ENCODE measurements at places on chromosomes 13 and 19. TPM values are rescaled to one million over a fixed set of nuclear protein-coding genes. Genes with fewer than 3 reads are reported as not detected.

Gene IRS2
- total RNA-seq: 24.1 TPM

Gene PLEKHJ1
- total RNA-seq: 22.2 TPM

DNA sequence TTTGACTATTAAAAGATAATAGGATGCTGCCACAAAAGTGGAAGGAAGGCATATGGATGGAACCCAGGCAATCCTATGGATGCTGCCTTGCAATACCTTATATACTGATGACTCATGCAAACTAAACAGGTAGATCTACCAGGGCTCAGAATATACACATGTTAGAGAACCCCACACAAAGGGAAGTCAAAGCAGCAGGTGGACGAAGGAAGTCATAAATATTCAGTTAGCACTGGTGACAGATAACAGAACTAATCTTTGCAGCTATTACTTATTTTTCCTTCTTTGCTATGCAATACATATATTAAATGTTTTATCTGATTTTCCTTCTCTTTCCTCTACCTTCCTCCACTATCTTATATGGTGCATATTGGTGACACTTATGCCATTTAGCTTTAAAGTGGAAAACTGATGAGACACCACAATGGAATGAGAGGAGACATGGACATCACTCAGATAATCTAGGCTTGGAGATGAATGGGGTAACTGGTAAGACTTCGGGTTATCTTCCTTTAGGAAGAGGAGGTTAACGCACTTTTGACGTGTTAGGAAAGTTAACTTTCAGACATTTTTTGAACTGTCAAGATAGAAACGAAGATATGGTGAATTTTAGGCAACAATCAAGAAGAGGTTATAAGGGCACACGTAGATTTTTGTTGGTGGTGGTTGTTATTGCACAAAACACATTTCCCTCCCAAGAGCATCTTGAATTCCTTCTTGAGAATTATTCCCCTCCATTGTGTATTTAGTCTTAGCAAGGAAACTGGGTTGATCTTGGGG is 39.8 kb upstream of the MBNL2 start:
- no peak overlapping the region for H3K27ac ChIP-seq
- no peaks in the 10 kb centered on the region for H3K4me1 ChIP-seq
- H3K4me3 ChIP-seq: no peak overlapping the region
- no peaks in the 10 kb centered on the region for H3K27me3 ChIP-seq

- H3K36me3 ChIP-seq: no peaks in the 10 kb centered on the region
- DNase-seq: peak; percentile 88
- peak overlapping the region; percentile 61 for H3K27ac ChIP-seq
These were observed 347.2 kb downstream of the ZNF536 start for GRCh38 chr19:30719189-30719998.

Gene CEACAM6
- 16.2 TPM for total RNA-seq

GRCh38 chr19:3631053-3631861 is 4.7 kb upstream of the CACTIN start:
- H3K27me3 ChIP-seq: no peaks in the 10 kb centered on the region
- H3K4me3 ChIP-seq: no peak overlapping the region
- peaks cover 7% of the 10 kb centered on the region for H3K4me1 ChIP-seq
- no peaks in the 10 kb centered on the region for H3K36me3 ChIP-seq
- H3K27ac ChIP-seq: no peak overlapping the region

Gene HSD17B14
- not detected for total RNA-seq

GRCh38 chr19:3186891-3187661 is 1.3 kb downstream of the NCLN start:
- H3K4me3 ChIP-seq: peak overlapping the region; percentile 87
- H3K27ac ChIP-seq: no peak overlapping the region
- H3K27me3 ChIP-seq: no peaks in the 10 kb centered on the region
- no peak for DNase-seq
- H3K36me3 ChIP-seq: peaks cover 16% of the 10 kb centered on the region

GRCh38 chr13:110414283-110414682 is 107.2 kb downstream of the COL4A2 start:
- no peaks in the 10 kb centered on the region for H3K36me3 ChIP-seq
- peaks cover 6% of the 10 kb centered on the region for H3K4me1 ChIP-seq
- no peak for DNase-seq
- H3K27ac ChIP-seq: no peak overlapping the region
- no peaks in the 10 kb centered on the region for H3K27me3 ChIP-seq
- no peak overlapping the region for H3K4me3 ChIP-seq

DNA sequence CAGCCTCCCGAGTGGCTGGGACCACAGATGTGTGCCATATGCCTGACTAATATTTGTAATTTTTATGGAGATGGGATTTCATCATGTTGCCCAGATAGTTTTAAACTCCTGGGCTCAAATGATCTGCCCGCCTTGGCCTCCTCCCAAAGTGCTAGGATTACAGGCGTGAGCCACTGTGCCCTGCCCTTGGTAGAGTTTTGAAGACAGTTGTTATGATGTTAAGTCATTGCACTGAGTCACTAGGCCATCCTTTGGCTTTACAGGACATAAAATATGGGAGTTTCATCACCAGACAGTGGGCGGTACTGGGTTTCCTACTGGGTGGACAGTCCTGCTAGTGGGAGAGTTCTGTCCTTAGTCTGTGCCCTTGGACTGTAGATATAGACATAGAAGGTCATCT is 282.5 kb downstream of the ATP8A2 start:
- no peaks in the 10 kb centered on the region for H3K4me1 ChIP-seq
- H3K36me3 ChIP-seq: no peaks in the 10 kb centered on the region
- no peak for DNase-seq
- H3K27me3 ChIP-seq: no peaks in the 10 kb centered on the region
- H3K4me3 ChIP-seq: no peak overlapping the region

Gene GPR183
- 13.4 TPM for total RNA-seq

Gene GRIK5
- 74.1 TPM for total RNA-seq

Gene TMIGD2
- total RNA-seq: not detected

- no peaks in the 10 kb centered on the region for H3K36me3 ChIP-seq
- no peaks in the 10 kb centered on the region for H3K27me3 ChIP-seq
These were observed 67.1 kb downstream of the RASA3 start for GRCh38 chr13:114065141-114065925.

GRCh38 chr13:83895994-83896580 is 13.8 kb upstream of the SLITRK1 start:
- H3K4me3 ChIP-seq: no peak overlapping the region
- no peaks in the 10 kb centered on the region for H3K27me3 ChIP-seq
- H3K27ac ChIP-seq: no peak overlapping the region

- no peaks in the 10 kb centered on the region for H3K4me1 ChIP-seq
- no peak overlapping the region for H3K27ac ChIP-seq
- H3K27me3 ChIP-seq: no peaks in the 10 kb centered on the region
- H3K4me3 ChIP-seq: no peak overlapping the region
These were observed 26.8 kb downstream of the ATP12A start for GRCh38 chr13:24706886-24707585.

DNA sequence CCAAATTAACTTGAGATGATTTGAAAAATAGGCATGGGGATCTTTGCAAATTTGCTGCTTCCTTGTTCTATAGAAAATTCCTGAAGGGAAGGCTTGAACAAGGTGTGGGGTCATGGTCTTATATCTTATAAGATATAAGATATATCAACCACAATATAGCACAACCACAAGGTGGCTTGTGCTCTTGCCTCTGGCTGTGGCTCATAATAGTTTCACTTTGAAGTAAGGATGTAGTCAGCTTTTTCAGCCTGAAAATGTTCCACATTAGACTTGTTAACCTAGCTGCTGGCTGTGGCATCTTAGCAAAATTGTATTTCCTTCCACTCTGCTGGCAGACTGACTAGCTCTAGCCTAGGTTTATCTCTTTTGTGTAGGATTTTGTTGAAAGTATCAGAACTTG is 169.7 kb downstream of the KLF5 start:
- no peak for DNase-seq
- no peak overlapping the region for H3K27ac ChIP-seq
- no peaks in the 10 kb centered on the region for H3K36me3 ChIP-seq
- H3K27me3 ChIP-seq: no peaks in the 10 kb centered on the region
- no peak overlapping the region for H3K4me3 ChIP-seq

Gene USHBP1
- 7.7 TPM for total RNA-seq

DNA sequence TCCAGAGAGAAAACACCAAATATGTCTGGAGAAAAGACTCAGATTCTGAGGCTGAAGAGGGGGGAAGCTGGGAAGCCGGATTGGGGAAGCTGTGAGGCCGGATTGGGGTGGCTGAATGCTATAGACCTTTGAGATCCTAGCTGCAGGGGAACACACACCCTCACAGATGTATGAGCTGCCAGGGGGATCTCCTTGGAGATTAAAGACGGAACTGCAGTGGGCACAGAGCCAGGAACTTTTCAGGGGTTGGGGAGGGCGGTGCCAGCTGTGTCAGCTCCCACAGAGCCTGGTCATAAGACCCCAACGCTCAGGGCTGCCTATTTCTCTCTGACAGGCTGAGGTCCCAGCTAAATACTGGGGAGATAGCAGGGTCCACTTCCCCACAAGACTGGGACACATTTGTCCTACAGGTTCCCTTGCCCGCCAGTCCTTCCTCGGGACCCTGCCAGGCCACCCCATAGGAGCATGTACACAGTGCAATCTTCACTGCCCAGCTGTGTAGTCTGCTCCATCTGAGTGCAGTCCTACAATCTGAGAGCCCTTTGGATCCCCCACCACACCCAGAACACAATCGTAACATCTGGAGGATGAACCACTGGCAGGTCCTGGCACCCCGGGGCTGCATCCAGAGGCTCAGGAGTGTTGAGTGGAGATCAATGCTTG is 1893.9 kb downstream of the PCDH9 start:
- no peak overlapping the region for H3K4me3 ChIP-seq
- no peaks in the 10 kb centered on the region for H3K36me3 ChIP-seq
- peaks cover 10% of the 10 kb centered on the region for H3K4me1 ChIP-seq
- H3K27ac ChIP-seq: no peak overlapping the region

- no peaks in the 10 kb centered on the region for H3K36me3 ChIP-seq
- H3K4me1 ChIP-seq: peaks cover 29% of the 10 kb centered on the region
- no peak overlapping the region for H3K4me3 ChIP-seq
- no peak overlapping the region for H3K27ac ChIP-seq
These were observed 2.0 kb upstream of the VPS36 start for GRCh38 chr13:52452470-52452869.

DNA sequence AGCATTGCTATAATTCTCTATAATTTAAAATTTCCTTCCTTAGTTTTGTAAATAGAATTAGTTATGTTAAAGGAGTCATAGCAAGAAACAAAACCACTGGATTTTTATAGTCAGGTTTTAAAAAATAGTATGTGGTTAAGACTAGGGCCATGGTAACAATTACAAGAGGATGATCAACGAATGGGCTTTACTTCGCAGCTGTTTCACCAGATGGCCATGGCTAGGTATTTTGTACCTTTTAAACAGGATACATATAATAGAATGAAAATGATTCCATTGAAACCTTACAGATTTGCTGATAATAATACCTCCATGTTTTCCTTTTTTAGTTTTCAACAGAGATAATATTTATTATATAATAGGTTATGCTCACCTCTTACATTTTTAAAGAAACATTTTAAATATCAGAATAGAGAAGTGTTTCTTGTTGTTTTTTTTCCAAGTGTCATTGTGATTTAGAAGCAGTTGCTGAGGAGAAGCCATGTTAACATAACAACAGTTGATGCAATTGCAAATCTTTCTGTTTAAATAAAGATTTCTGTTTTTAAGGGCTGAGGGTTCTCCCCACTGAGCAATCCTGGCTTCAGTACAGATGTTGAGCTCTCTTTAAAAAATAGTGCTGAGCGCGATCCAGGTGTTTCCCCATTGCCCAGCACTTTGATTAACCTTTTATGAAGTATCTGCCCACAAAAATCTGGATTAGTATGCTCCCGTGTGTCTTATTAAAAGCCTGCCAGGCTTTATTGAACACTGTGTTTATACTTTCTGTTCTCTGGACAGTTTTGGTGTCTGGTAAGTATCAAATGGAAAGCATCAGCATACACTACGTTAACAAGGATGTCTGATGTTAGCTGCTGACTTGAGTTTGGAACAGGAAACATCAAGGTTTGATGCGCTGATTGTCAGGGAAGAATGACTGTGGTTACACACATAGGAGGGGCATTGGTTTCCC is 205.3 kb downstream of the HS6ST3 start:
- no peaks in the 10 kb centered on the region for H3K36me3 ChIP-seq
- DNase-seq: no peak
- H3K4me1 ChIP-seq: no peaks in the 10 kb centered on the region
- H3K4me3 ChIP-seq: no peak overlapping the region
- no peak overlapping the region for H3K27ac ChIP-seq

DNA sequence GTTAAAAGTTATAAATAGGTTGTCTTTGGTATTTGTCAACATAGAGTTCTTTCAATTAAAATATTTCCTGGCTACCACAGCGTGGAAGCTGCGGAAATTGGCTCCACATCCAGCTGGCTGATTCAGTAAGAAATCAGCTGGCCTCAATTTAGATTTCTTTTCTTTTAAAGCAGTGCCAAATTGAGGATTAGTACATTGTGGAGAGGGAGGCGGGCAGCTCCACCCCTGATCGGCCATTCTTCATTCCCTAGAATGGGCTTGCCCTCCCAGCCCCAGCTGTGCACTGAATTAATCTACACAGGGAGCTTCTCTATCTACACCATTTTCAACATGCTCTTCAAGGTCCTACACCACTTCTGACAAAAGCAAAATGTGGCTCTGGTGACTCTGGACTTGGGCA is 624.8 kb downstream of the DACH1 start:
- no peak overlapping the region for H3K27ac ChIP-seq
- H3K4me3 ChIP-seq: no peak overlapping the region
- no peak for DNase-seq
- H3K4me1 ChIP-seq: no peaks in the 10 kb centered on the region
- H3K36me3 ChIP-seq: no peaks in the 10 kb centered on the region

DNA sequence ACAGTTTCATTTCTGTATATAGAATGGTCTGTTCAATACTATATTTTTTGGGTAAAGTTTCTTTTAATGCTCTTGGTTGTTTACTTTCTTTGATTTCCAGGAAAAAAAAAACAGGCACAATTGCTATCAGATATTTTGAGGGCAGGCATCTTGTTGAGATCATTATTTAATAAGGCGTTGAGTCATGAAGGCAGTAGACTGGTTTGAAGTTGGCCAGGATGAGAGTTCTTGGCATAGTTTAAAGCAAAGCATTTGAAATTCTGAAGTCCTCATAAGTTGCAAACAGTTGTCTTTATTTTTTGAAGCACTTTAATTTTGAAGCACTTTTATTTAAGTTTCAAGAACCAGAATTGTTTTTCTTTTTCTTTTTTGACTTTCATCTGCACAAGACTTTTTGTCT is 2.6 kb upstream of the ZNF175 start:
- H3K4me3 ChIP-seq: no peak overlapping the region
- H3K36me3 ChIP-seq: peaks cover 5% of the 10 kb centered on the region
- H3K27me3 ChIP-seq: no peaks in the 10 kb centered on the region
- no peak for DNase-seq
- H3K27ac ChIP-seq: no peak overlapping the region

Gene SLC39A3
- total RNA-seq: 33.6 TPM
